ENCODE measurements at places on chromosomes 5 and 9. TPM values are rescaled to one million over a fixed set of nuclear protein-coding genes. Genes with fewer than 3 reads are reported as not detected.

CARD6 gene
- polyA plus RNA-seq = 3.8 TPM

RANBP3L gene
- 1.0 TPM for polyA plus RNA-seq

GPR150 gene
- 0.09 TPM for polyA plus RNA-seq

- no peak for DNase-seq
Observed at GRCh38 chr5:73450137-73450536, 1.6 kb upstream of the FOXD1 start.

DNA sequence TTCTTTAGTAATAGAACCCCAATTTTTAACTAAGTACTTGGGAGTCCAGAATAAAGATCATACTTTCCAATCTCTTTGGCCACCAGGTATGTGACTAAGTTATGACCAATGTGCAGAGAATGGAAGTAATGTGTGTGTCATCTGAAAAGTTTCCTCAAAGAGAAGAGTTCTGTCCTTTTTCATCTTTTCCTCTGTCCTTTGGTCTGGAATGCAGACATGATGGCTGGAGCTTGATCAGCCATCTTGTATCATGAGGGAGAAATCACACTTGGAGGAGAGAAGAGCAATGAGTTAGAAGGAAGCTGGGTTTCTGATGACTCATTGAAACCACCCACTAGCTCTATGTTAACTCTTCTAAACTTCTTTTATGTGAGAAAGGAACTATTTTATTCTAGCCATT lies 5.5 kb upstream of the CPEB4 start:
- DNase-seq = no peak
